ENCODE measurements at places on chromosomes 7 and 10. TPM values are rescaled to one million over a fixed set of nuclear protein-coding genes. Genes with fewer than 3 reads are reported as not detected.

HEPACAM2 gene
- total RNA-seq, result not detected

SERPINE1 gene
- 1,589 TPM for total RNA-seq

NODAL gene
- total RNA-seq, result not detected

CC2D2B gene
- 0.07 TPM for total RNA-seq

PRSS1 gene
- total RNA-seq, result not detected

C7orf33 gene
- total RNA-seq, result not detected

RET gene
- 0.23 TPM for total RNA-seq

ADARB2 gene
- total RNA-seq, result not detected

FOXK1 gene
- total RNA-seq, result 43.7 TPM

Measured in smooth muscle cell of the pulmonary artery (primary cell).